ENCODE measurements at places on chromosomes 5 and 9.

GRCh38 chr5:62560786-62561185, 17.8 kb upstream of the LRRC70 start:
- DNase-seq: no peak
- no peak overlapping the region for H3K27ac ChIP-seq
- no peaks in the 10 kb centered on the region for H3K4me1 ChIP-seq
- no peaks in the 10 kb centered on the region for H3K27me3 ChIP-seq

GRCh38 chr9:131018621-131019020, 9.6 kb downstream of the LAMC3 start:
- DNase-seq: no peak
- no peaks in the 10 kb centered on the region for H3K36me3 ChIP-seq
- no peaks in the 10 kb centered on the region for H3K4me1 ChIP-seq
- H3K27me3 ChIP-seq: no peaks in the 10 kb centered on the region
- no peak overlapping the region for H3K4me3 ChIP-seq

DNA sequence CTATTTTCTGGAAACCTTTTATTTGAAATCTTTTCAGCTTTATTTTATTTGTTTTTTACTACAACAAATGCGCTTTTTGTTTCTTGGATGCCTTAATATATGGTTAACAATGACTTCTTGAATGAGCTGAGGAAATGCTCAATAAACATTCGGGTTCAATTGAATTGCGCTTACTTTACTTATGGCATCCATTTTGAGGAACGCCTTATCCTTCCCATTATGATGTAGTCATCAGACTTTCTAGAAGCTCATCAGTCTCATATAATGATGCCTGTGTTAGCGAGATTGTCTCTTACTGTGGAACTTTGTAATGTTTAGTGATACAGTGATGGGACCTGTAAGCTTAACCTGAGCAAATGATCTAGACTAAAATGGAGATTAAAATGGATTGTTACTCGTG, 916 bp downstream of the SHLD3 start:
- H3K27ac ChIP-seq: peak overlapping the region; percentile 86
- no peak for DNase-seq
- H3K36me3 ChIP-seq: no peaks in the 10 kb centered on the region
- H3K4me3 ChIP-seq: peak overlapping the region; percentile 88
- no peaks in the 10 kb centered on the region for H3K27me3 ChIP-seq

DNA sequence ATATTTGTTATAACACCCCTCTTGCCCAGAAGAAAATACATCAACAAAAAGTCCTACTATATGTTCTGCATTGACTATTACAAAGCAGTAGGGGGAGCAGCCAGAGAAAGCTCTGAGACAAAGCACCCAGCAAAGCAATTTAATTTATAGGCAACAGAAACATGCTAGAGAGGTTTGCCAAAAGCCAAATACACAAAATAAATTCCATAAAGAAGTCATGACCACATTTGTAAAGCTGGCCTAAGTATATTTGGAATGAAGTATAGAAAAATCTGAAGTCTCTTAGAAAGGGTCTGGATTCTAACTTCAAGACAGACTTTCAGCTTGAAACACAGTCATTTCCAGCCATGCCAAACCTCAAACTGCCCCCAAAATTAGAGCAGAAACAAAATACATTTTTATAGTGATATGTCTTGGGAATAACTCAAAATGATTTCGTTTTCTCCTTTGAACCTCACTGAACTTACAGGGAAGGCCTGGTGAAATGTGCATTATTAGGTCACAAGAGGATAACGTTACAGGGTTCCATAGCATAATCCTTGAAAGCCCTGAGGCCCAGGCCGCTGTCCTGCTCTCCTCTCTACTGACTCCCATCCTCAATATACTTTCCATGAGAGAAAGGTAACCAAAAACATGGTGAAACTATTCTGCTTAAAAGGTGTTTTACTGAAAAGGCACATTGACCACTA, 451.8 kb downstream of the RAB3C start:
- peak overlapping the region; percentile 0 for H3K27ac ChIP-seq
- no peaks in the 10 kb centered on the region for H3K27me3 ChIP-seq
- H3K4me3 ChIP-seq: peak overlapping the region; percentile 72
- H3K4me1 ChIP-seq: peaks cover 15% of the 10 kb centered on the region

GRCh38 chr5:68374796-68375518, 159.4 kb downstream of the PIK3R1 start:
- no peaks in the 10 kb centered on the region for H3K4me1 ChIP-seq
- no peak for DNase-seq
- H3K27ac ChIP-seq: no peak overlapping the region
- H3K36me3 ChIP-seq: no peaks in the 10 kb centered on the region

- no peak overlapping the region for H3K4me3 ChIP-seq
- H3K4me1 ChIP-seq: no peaks in the 10 kb centered on the region
- no peak for DNase-seq
- no peaks in the 10 kb centered on the region for H3K36me3 ChIP-seq
- no peaks in the 10 kb centered on the region for H3K27me3 ChIP-seq
- H3K27ac ChIP-seq: no peak overlapping the region
These were observed 20.9 kb upstream of the BARX1 start for GRCh38 chr9:93976081-93976480.

DNA sequence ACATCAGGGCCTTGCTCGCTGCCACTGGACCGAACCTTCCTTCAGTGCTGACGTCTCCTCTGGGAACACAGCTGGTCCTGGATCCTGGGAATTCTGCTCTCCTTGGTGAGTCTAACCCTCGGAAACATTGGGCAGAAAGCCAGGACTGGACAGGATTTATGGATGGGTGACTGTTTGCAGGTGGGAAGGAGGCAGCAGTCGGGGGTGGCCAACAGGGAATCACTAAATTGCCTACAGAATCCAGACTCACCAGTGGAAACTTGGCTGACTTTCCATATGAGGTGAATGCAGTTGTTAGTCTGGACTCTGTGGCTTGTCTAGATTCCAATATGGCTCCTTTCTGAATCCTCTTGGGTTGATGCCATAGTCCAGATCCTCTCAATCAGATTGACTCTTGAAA, 203.1 kb downstream of the SAXO1 start:
- no peaks in the 10 kb centered on the region for H3K27me3 ChIP-seq
- no peaks in the 10 kb centered on the region for H3K36me3 ChIP-seq
- no peak overlapping the region for H3K27ac ChIP-seq
- H3K4me3 ChIP-seq: no peak overlapping the region
- DNase-seq: no peak
- H3K4me1 ChIP-seq: peaks cover 3% of the 10 kb centered on the region

DNA sequence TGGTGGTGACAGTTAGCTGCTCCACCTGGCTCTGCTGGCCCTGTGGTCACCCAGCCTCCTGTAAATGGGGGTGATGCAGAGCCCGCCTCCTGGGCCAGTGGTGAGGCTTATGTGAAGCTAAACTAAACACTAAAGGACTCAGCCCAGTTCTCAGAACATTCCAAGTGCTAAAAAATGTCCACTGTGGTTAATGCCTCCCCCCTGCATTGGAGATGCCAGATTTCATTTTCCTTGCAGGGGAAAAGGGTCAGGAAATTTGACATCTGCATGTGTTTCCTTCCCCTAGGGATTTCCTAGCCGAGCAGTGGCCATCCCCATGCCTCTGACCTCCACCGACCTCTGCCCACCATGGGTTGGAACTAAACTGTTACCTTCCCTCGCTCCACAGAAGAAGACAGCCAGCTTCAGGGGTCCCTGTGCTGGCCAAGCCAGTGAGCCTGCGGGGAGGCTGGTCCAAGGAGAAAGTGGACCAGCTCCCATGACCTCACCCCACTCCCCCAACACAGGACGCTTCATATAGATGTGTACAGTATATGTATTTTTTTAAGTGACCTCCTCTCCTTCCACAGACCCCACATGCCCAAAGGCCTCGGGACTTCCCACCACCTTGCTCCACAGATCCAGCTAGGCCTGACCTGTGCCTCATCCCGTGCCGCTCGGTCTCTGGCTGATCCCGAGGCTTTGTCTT, 13.0 kb downstream of the CD74 start:
- peaks cover under 1% of the 10 kb centered on the region for H3K4me1 ChIP-seq
- H3K4me3 ChIP-seq: no peak overlapping the region

DNA sequence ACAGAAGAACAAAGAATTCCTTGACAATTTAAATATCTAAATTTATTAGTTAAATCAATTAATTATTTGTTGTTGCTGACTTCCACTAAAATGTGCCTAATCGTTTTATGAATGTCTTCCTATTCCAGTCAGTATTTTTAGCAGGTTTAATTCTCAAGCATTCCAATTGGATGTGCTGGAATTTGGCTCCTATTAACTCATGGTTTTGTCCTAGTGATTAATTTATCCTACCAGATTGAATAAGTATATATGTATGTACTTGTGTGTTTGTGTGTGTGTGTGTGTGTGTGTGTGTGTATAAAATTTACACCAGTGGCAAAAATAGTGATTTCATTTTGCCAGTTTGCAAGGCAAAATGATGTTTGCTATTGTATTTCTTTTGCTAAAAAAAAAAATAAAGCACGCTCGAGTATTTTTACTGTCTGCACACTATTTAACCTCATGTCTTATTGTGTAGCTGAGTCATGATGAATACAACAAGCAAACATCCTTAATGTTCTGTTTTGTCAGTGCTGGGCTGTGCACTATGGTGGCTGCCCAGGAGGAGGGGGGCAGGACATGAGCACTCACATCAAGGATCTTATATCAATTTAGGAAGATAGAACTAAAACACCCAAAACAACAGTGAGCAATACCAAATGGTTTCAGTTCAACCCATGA, 375.5 kb downstream of the PDE4D start:
- H3K27ac ChIP-seq: no peak overlapping the region
- H3K4me3 ChIP-seq: no peak overlapping the region
- H3K4me1 ChIP-seq: peaks cover 2% of the 10 kb centered on the region
- no peak for DNase-seq

DNA sequence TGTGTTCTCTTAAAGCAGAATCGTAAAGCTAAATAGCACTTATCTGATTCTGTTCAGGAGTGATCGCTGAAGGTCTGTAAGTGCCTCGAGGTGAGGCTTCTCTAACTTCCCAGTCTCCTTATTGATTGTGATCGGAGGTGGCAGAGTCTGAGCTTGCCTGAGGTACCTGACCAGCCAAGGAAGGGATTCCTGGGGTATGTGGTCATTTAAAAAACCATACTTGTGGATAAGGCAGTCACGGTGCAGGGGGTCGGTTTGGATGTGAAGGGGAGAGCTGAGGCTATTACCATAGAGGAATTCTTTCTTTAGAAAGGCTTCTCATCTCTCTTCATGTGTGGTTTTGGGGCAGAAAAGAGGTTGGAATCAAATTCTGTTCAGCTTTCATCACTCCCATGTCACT, 193.7 kb downstream of the TLE4 start:
- H3K27ac ChIP-seq: no peak overlapping the region
- DNase-seq: no peak
- no peak overlapping the region for H3K4me3 ChIP-seq
- H3K36me3 ChIP-seq: no peaks in the 10 kb centered on the region
- no peaks in the 10 kb centered on the region for H3K4me1 ChIP-seq
- H3K27me3 ChIP-seq: no peaks in the 10 kb centered on the region

DNA sequence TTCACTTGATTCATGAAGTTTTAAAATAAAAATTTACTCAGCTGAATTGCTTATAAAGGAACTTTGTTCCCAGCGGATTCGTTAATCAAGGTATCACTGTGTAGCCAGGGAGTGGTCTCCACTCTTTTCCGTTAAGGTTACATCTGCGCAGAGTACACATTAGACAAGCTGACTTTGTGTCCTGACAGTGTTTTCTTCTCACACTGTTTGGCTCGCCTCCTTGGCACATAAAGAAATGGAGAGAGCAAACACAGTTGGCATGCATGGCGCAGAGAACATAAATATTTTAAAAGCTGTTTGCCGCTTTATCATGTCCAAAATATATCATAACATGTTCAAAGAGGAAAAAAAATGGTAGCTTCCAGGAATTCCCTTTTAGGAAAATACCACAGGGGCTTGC, 153.2 kb downstream of the EDIL3 start:
- no peaks in the 10 kb centered on the region for H3K4me1 ChIP-seq
- H3K27ac ChIP-seq: no peak overlapping the region
- H3K27me3 ChIP-seq: no peaks in the 10 kb centered on the region
- DNase-seq: no peak

DNA sequence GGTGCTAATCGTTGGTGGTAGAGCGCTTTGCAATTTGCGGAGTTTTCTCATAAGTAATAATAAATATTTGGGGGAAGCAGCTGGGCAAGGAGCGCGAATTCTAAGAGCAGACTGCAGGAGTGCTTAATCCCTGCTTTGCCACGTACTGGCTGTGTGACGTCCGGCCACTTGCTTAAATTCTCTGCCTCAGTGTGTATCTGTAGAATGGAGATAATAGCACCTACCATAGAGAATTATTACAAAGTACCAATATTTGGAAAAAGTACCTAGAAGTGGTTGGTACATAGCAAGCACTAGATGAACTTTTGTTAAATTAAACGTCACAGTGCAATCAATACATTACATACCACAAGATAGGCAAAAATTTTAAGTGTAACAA, 598 bp upstream of the TMED7 start:
- H3K27me3 ChIP-seq: no peaks in the 10 kb centered on the region
- H3K4me3 ChIP-seq: peak overlapping the region; percentile 81
- no peak for DNase-seq
- peak overlapping the region; percentile 94 for H3K27ac ChIP-seq
- H3K4me1 ChIP-seq: peaks cover 31% of the 10 kb centered on the region
- H3K36me3 ChIP-seq: no peaks in the 10 kb centered on the region

DNA sequence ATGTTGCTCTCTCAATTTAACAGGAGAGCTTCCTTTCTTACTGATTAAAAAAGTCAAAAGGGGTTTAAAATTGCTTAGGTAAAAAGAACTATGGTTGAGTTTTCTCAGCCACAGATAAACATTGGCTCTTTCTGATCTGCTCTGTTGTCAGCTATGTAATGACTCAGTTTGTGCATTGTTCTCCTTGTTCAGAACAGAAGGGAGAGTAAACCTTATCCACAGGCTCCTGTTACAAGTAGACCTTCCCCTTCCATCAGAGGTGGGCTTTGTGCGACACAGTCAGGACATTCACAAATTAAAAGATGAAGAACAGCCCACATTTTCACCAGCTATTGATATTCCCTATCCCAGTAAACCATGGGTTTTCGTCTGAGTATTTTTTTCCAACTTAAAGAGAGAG, 236.3 kb upstream of the SEMA6A start:
- DNase-seq: no peak
- no peaks in the 10 kb centered on the region for H3K27me3 ChIP-seq
- no peaks in the 10 kb centered on the region for H3K4me1 ChIP-seq
- no peak overlapping the region for H3K4me3 ChIP-seq

- no peak overlapping the region for H3K27ac ChIP-seq
- no peaks in the 10 kb centered on the region for H3K27me3 ChIP-seq
- no peak for DNase-seq
- H3K36me3 ChIP-seq: peaks cover 90% of the 10 kb centered on the region
- H3K4me1 ChIP-seq: no peaks in the 10 kb centered on the region
These were observed 120.4 kb upstream of the CACNA1B start for GRCh38 chr9:137757139-137757538.

Data from upper lobe of left lung (tissue), 6 donors.